ENCODE measurements at places on chromosomes 7 and 10.

GRCh38 chr7:103382032-103382402, 34.6 kb downstream of the PSMC2 start:
- no peak for DNase-seq

- DNase-seq, result no peak
These were observed 51.3 kb upstream of the CXCL12 start for GRCh38 chr10:44436240-44436639.

- DNase-seq, result no peak
These were observed 177.9 kb upstream of the BET1 start for GRCh38 chr7:94182066-94182465.

- no peak for DNase-seq
These were observed 23.4 kb upstream of the RNF32 start for GRCh38 chr7:156617215-156617614.

DNA sequence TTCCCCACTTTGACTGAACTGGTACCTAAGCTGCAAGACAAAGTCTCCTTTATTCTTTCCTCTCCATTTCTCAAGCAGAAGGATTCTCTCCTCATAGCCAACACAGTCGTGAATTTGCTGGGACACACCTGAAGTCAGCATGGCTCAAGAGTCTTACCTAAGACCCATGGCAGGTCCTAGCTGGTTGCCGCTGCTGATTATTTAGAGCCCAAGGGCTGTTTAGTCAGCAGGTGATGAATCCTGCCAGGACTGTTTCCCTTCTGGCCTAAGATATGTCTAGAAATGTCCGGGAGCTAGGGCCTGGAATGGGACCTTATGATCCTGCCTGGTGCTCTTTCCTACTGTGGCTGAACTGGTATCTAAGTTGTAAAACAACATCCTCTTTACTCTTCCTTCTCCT, 82.8 kb downstream of the AHCYL2 start:
- DNase-seq, result no peak

DNA sequence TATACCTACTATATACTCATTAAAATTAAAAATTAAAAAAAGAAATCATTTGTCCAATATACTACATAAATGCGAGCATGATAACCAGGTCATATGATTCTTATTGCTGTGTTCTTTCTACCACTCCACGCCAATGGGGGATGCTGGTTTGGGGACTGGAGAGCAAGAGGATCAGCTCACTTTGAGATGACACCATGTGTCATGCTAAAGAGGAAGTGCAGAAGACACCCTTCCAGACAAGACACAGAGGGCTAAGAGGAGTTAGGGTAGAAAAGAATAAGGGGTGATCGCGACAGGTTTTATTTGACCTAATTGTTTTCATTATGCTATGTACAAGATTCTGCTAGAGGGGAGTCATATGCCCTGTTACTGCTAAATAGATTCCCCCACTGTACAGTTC, 33.8 kb upstream of the MGAM2 start:
- DNase-seq, result no peak

GRCh38 chr10:99832439-99832838, 50.0 kb downstream of the ABCC2 start:
- no peak for DNase-seq

GRCh38 chr10:34235164-34235832, 579.8 kb downstream of the PARD3 start:
- no peak for DNase-seq

GRCh38 chr7:130393841-130394411, 13.6 kb downstream of the CPA1 start:
- no peak for DNase-seq

- DNase-seq, result no peak
These were observed 24.5 kb upstream of the GRB10 start for GRCh38 chr7:50807026-50807730.

DNA sequence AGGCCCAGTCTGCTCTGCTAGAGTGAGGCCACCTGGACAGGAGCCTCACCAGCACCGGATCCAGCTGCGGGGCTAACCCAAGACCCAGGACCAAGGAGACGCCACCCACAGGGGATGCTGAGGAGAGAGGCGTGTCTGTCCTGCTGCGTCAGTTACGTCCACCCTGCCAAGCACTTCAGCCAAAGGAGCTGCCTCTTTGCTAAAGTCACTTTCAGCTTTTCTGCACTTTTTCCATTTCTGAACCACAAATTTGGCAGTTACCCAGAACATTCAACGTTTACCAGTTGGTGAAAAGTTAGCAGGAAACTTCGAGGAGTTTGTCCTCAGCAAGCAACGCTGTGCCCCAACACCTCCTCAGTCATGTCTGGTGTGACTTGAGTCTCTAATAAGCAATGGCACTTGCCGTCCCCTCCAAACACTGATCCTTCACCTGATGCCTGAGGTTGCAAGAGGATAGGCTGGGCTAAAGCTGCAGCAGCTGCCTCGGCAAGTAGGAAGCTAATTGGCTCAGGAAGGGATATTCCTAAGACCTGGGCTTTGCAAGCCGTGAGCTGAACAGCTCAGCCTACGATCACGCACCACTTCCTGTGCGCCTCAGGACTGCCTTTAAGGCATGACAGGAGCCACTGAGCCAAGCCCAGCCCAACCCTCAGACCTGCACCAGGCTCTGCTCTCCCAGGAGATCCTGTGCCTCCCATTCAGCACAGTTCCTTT, 40.1 kb downstream of the KCNH2 start:
- DNase-seq, result no peak

- DNase-seq, result no peak
These were observed 88.7 kb downstream of the PIP4K2A start for GRCh38 chr10:22625516-22626290.

GRCh38 chr7:73890555-73891147, 29.7 kb downstream of the TMEM270 start:
- no peak for DNase-seq

- no peak for DNase-seq
These were observed 58.5 kb downstream of the PAX2 start for GRCh38 chr10:100803908-100804307.

- DNase-seq, result no peak
These were observed 161.7 kb upstream of the PLXDC2 start for GRCh38 chr10:19654576-19654975.

- DNase-seq, result peak; percentile 31
These were observed 191.0 kb downstream of the MAD1L1 start for GRCh38 chr7:2041496-2042367.

DNA sequence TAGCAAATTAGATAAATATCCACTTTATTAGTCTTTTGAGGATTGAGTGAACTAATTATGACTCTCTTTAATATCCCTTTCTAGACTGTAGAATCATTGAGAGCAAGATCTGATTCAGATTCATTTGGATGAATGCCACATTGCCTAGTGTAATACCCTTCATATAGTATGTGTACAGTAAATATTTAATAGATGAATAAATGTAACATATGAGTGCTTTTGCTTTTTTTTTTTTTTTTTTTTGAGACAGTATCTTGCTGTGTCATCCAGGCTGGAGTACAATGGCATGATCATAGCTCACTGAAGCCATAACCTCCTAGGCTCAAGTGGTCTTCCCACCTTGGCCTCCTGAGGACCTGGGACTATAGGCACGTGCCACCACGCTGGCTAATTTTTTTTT, 14.8 kb downstream of the SAMD8 start:
- no peak for DNase-seq

DNA sequence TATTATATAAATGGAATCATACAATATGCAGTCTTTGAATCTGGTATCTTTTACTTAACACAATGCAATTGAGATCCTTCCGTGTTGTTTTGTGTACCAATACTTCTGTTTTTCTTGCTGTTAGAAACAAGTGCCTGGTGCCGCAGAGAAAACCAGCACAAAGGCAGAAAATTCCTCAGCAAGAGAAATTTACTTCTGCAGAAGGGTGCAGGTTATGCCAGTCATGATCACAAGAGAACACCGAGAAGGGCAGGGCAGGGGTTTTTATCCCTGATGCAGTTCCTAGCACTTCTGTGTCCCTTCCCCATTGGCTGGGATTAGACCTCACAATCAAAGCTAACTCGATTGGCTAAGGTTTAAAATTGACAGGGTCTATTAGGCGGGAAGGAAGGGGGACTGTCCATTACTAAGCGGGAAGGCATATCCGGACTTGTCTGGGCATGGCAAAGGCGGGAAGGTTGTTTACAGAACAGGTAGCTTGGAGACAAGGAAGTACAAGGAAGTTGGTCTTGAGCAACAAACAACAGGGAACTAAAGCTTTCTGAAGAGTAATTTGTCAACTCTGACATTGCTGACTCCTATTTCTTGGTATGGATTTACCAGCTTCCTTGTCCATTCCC, 2.4 kb upstream of the ZNF33B start:
- DNase-seq, result no peak

DNA sequence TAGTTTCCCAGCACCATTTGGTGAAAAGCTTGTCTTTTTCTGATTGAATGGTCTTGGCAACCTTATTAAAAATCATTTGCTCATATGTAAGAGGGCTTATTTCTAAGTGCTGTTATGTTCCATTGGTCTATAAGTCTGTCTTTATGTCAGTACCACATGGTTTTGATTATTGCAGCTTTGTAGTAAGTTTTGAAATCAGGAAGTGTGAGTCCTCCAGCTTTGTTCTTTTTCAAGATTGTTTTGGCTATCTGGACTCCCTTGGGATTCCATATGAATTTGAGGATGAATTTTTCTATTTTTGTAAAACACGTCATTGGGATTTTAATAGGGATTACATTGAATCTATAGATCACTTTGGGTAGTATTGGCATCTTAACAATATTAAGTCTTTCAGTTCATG, 5.4 kb downstream of the KIF11 start:
- no peak for DNase-seq
